Body of pancreas (tissue), 4 donors: ENCODE measurements at places on chromosomes 13 and 19.
A peak's percentile ranks its signal among the peaks of the same experiment; 100 is the strongest.

DNA sequence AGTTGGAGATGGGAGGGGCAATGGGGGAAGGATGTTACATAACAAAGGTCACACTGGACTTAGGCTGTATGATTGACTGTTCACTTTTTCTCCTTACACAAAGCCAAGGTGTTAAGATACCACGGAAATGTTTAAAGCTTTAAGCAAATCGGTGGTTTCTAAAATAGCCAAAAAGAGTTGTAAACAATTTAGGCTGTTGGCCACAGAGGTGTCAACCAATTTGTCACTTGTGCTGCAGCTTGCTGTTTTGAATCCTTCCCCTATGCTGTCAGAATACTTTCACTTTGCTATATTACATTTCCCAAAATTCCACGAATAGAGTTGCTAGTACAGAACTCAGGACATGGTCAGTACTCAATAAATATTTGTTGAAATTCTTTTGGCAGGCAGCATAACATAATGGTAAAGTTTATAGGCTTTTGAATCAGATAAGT is 149.3 kb downstream of the VWA8 start:
- no peaks in the 10 kb centered on the region for H3K27me3 ChIP-seq
- DNase-seq = no peak
- H3K36me3 ChIP-seq = peaks cover 3% of the 10 kb centered on the region
- H3K4me3 ChIP-seq = no peak overlapping the region

DNA sequence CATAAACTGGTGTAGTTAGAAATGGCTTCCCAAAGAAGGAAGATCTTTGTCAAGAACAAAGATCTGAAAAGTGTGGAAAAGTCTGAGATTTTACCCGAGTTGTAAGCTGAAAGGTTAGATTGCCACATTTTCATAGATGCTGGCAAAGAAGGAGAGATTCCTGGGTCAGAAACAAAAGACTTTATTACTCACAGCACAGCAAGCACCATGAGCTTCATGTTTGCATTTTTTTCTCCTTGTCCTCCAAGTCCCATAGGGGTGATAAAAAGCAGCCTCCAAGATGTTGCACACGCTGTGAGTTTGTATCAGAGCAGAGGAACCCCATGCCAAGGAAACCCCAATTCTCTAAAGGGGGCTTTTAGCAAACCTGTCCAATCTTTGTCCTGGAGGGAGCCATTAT is 29.3 kb downstream of the MZT1 start:
- DNase-seq = no peak
- no peaks in the 10 kb centered on the region for H3K27me3 ChIP-seq
- H3K27ac ChIP-seq = no peak overlapping the region
- no peaks in the 10 kb centered on the region for H3K36me3 ChIP-seq

DNA sequence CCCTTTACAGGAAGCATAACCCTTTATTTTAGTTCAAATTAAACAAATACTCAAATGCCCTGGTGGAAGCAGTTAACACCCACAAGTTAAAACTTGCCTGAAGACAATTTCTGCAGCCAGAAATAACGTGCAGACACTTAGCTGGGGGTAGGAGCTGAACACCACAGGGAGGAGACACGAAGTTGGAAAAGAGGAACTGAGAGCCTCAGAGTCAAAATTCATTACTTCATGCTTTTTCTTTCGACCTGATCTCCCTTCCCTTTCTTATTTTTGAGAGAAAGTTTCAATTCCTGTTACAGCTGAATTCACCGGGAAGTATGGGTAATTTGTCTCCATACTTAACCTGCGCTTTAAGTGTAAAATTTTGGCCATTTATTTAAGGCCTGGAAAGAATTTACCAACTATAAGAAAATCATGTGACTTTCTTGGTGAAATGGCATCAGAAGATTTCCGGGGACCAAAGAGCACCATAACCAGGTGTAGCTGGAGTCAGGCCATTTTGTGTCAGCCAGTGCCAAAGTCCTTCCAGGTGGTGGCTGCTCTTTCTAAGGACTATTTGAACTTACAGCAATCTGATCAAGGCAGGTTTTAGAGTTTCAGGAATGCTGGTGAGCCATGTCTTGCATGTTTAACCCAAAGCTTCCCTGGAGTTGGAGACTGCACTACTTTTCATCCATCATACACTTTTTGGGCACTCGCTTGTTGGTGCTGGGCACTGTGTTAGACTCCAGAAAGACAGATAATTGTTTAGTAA is 46.5 kb upstream of the RCBTB2 start:
- H3K4me3 ChIP-seq = no peak overlapping the region
- no peaks in the 10 kb centered on the region for H3K36me3 ChIP-seq
- no peak for DNase-seq
- H3K27me3 ChIP-seq = no peaks in the 10 kb centered on the region
- peak overlapping the region; percentile 55 for H3K27ac ChIP-seq
- H3K4me1 ChIP-seq = peaks cover 13% of the 10 kb centered on the region

- H3K36me3 ChIP-seq = no peaks in the 10 kb centered on the region
- DNase-seq = no peak
- no peaks in the 10 kb centered on the region for H3K27me3 ChIP-seq
Measured at GRCh38 chr13:95155093-95155492, 146.2 kb downstream of the ABCC4 start.
